ENCODE measurements at places on chromosomes 2 and 18.

GRCh38 chr2:240663546-240664190 is 19.0 kb downstream of the AQP12B start:
- DNase-seq, result no peak

- DNase-seq, result no peak
Observed at GRCh38 chr2:197710424-197711042, 5.4 kb downstream of the MARS2 start.

DNA sequence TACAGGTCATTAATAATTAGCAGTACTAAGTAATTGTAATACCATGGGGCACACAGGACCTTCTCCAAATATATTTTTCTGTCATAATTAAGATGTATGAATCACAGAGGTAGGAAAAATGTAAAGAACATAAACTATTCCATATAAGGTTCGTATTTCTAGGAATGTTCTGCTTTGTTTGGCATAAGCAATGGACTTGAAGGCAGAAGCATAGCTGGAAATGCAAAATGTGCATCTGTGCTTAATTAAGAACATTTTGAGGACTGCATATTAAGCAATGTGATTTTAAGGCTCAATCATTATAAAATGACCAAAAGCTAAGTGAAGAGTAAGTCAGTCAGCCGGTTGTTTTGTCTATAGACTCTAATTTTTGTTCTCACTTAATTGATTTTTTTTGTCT is 123.2 kb downstream of the RBM43 start:
- no peak for DNase-seq

DNA sequence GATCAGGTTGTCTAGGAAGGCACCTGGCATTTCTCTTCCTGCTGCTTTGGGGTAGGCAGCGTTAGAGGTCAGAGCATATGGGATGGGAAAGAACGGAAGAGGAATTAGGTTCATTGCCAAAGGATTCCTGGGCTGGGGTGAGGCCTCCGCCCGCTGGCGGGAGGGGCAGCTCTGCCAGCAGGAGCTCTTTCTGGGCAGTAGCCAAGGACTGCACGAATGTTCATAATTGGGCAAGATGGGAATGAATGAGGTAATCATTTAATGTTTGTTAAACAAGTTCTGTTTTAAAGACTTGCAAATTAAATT is 253.9 kb downstream of the AGAP1 start:
- DNase-seq, result no peak

DNA sequence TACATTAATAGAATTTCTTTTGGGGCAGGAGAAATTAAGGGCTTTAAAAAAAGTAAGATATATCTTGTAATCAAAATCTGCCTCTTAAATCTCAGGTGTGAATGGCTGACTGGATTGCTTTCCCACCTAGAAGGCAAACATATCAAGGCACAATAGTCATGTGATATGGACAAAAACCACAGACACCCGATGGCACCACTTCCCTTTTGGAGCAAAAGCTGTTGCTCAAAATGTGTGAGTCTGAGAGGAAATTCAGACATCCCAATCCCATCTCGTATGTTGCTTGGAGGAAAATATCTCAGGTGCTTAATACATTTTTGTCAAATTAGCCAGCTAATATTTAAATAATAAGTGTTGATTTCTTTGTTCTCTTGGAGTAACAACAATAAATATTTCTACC is 120.7 kb downstream of the KCNF1 start:
- DNase-seq, result no peak

- no peak for DNase-seq
Observed at GRCh38 chr2:179604598-179604997, 256.8 kb downstream of the ZNF385B start.
